T-helper 9 cell (primary cell): ENCODE measurements at places on chromosomes 3 and 15.

GRCh38 chr3:13166243-13167063 is 93.2 kb upstream of the IQSEC1 start:
- DNase-seq, result no peak

DNA sequence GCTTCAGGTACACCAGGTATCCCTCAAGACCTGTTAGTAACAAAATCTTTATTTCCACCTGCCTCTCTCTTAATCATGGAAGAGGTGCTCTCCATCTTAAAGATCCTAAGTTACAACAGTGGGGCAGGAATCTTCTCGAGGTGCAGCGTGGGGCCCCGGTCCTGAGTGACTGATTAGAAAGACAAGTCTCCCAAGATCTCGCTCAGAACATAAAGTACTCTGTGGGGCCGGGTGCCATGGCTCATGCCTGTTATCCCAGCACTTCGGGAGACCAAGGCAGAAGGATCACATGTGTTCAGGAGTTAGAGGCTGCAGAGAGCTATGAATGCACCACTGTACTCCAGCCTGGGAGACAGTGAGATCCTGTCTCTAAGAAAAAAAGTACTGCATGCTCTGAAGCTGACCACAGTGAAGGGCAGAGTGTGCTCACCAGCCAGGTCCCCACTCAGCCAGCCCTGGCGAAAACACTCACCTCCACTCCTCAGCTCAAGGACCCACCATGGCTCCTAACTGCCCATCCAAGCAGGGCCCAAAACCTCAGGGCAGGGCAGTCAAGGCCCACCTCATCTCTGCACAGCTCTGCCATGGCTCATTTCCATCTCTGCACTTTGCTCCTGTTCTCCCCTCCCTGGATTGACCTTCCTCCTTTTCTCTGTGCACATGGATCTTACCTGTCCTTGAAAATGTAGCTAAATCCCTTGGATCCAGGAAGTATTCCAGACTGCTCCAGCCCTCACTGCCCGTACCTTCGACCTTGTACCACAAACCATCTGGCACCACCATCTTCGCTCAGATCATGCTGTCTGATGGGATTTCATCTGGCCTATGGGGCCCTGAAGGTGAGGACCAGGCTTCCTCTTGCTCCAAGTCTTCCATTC is 7.1 kb downstream of the SEMA7A start:
- no peak for DNase-seq

GRCh38 chr3:141096981-141097380 is 45.8 kb downstream of the SPSB4 start:
- no peak for DNase-seq

GRCh38 chr3:81790117-81790516 is 28.7 kb upstream of the GBE1 start:
- no peak for DNase-seq

DNA sequence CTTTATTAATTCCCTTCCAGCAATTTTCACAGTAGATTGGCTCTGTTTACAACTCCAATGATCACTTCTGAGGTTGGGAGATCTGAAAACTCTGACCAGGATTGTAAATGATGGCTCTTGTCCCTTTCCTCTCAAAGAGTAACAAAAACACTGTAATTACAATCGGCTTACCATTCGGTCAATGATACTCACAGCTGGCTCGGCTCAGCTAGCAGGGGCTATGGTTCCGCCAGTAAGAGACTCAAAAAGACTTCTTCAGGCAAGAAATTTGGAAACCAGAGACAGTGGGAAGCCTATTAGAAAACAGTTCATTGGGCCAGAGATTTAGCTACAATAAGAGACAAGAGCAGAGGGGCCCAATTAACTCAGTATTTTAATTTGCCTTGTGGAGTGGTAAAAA is 96.6 kb downstream of the LRRC3B start:
- DNase-seq, result no peak

- no peak for DNase-seq
Measured at GRCh38 chr15:34436126-34436955, 1.3 kb downstream of the GOLGA8A start.

- no peak for DNase-seq
Measured at GRCh38 chr15:78070049-78070700, 7.3 kb downstream of the TBC1D2B start.

DNA sequence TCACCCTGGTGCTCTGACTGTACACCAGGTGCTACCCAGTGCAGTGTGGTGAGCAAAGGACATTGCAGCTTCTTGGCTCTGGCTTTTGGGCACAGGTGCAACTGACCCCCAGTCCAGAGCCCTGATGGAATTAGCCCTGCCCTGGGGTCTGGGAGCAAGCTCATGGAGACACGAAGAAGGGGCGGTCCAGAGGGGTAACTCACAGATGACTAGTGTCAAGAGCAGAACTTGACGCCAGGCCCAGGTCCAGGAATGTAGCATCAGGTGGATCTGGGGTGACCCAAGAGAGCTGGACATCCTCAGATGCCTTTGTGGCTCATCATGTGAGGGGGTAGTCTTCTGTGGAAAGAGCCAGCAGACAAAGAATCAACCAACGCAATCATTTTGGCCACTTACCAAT is 88.9 kb downstream of the ASB7 start:
- DNase-seq, result no peak

DNA sequence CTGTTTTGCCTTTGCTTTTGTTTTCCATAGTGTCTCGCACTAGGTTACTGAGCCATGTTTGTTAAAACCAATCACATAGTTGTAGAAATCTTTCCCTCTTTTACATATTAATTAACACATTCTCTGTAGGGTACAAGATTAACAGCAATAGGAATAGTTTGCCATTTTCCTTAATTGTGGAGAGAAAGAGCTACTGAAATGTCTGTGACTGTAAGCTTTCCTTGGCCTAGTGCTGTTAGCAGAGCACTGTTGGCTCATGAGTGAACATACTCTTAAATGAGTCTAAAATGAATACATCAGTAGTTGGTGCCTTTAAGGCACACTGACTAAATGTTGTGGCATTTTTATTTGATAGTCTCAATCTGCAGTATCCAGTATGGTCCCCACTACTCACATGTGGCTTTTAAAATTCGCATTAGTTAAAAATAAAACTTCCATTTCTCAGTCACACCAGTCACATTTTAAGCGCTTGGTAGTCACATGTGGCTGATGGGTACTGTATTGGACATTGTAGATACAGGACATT is 28.2 kb downstream of the CHD2 start:
- no peak for DNase-seq

GRCh38 chr3:133843634-133844033 is 38.0 kb downstream of the SRPRB start:
- no peak for DNase-seq

DNA sequence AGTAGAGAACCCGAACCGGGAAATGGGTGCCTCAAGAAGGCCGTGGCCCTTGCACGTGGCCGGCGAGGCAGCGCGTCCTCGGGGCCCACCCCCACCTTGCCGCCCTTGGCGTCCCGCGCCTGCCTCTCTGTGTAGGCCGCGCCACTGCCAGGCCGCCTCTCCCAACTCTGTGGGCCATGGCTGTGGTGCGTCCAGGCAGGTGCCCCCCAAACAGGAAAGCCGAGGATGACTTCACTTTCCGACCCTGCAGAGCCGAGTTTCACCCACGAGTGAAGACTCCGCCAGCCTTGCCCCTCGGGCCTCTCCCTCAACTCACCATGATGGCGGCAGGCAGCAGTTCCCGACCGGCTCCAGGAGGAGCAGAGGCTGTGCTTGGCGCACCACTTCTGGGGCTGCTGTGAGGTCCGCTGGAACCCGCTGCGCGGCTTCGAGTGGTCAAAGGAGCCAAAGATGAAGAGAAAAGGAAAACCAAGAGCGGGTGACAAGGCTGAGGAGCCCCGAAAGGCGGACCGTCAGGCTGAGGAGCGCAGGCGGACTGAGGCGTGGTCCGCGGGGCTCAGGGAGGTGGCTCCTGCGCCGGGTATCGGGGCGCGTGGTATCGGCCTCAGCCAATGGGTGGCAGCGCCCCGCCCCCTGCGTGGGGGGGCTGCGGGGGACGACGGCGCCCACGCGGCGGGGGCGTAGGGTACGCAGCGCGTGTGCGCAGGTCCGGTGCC is at the start of gene DAZL:
TSS of gene DAZL (minus strand) at position 537 of the 716 bp plus-strand sequence. CDS start at position 319, 218 bp downstream.
- no peak for DNase-seq

- DNase-seq, result no peak
Measured at GRCh38 chr3:29011966-29012365, 268.9 kb upstream of the RBMS3 start.
